ENCODE measurements at places on chromosomes 1 and 21.
A peak's percentile ranks its signal among the peaks of the same experiment; 100 is the strongest.

GRCh38 chr1:18322368-18323032 lies 158.2 kb upstream of the KLHDC7A start:
- DNase-seq, result no peak

GRCh38 chr21:39029900-39030884 lies 153.1 kb downstream of the PSMG1 start:
- DNase-seq, result peak; percentile 33

DNA sequence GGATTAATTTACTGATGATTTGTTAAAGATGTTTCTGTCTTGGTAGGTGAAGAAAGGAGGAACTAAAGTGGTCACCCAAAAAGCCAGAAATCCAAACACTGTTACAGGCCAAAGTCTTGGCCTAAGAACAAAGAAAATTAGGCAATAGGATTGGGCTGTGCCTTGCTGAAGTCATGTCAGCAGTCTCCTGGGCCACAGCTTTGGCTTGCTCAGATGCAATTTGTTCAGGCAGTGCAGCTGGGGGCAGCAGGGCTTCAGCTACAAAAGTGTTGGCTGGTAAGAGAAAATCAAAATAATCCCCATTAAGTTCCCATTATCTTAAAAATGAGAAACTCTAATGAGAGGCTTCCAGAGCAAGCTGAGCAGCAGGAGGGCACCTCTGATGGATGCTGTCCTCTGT lies 14.0 kb upstream of the RAP1A start:
- peak; percentile 21 for DNase-seq

- DNase-seq, result no peak
Observed at GRCh38 chr1:151858886-151859665, 5.6 kb upstream of the THEM5 start.

GRCh38 chr1:183163316-183163715 lies 22.7 kb upstream of the LAMC2 start:
- DNase-seq, result no peak

- no peak for DNase-seq
Observed at GRCh38 chr21:15788847-15789523, 59.2 kb downstream of the USP25 start.

- DNase-seq, result no peak
Observed at GRCh38 chr21:42384989-42385388, 10.9 kb downstream of the TMPRSS3 start.

DNA sequence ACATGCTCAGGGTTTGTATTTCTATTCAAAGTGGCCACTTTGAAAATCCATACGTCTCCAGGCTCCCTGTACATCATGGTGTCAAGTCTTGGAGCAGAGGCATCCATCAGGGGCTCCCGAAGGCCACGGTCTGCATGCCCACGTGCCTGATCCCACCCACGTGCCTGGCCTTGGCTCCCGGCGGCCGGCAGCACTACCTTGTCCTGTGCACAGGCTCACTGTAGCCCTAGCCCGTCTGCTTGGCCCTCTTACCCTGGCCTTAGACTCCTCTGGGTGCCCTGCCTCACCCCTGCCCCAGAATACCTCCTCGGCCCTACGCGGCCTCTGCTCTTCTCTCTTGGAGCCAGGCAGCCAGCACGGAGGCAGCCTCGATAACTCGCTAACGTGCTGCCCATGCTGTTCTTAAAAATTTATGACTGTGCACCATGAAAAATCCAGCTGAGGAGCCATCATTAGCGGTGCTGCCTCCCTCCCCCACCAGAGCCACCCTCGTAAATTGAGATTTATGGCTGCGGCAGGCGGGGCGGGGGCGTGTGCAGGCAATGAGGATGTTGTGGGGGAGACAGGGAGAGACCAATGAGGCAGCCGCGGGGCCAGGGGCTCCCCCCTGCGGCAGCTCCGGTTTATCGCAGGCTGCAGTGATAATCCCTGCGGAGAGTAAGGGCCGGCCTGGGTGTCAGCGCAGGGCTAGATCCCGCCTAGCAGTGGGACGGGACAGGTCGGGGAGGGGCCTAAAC lies 24.6 kb downstream of the DMAP1 start:
- DNase-seq, result peak; percentile 77

DNA sequence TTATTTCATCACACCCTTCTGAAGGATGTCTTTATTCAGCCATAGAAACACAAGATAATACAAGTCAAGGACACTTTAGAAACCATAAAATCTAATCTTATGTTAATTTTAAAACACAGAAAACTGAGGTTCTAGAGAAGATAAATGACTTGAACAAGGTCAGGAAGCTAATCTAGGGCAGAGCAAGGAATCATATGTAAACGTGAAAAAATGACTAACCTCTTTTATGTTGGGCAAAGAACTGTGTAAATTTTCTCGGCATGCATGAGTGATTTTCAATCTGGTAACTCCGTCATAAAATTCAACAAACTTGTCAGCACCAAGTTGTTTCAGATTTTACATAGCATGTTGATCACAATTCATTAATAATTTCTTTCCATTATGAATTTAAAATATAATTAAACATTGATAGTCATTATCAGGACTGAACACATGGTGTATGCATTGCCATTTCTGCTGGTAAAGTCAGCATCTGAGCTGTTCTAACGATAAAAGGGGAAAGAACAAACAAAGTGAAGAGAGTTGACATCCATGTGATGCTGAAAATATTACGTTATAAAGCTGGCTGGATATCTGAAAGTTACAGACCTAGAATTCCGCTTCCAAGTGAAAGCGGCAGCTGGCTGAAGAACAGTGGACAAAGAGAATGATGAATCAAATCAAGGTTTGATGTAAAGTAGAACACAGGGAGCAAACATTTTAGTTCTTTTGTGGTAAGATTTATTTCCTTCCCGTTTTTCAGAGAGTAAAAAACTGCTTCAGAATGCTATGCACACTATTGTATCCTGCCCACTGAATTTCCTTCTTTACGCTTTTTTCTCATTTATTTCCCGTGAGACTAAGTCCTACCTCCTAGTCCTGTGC lies 1037.4 kb upstream of the TMPRSS15 start:
- DNase-seq, result no peak

DNA sequence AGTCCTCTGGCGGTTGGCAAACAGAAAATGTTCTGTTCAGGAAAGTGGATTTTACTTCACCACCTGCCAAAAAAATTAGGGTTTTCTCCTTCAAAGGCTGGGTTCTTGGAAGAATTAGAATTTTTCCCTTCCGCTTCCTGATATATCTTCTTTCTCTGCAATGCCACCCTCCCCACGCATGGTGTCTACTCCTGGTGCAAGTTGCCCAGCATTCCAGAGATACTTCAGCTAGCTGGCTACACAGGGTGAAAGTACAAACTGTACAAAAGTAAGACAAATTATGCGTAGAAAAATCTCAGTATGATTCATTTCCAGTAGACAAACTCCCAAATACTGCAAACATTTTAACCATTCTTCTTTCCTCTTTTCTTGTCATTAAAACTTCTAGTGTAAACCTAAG lies 430.1 kb upstream of the ESRRG start:
- no peak for DNase-seq

DNA sequence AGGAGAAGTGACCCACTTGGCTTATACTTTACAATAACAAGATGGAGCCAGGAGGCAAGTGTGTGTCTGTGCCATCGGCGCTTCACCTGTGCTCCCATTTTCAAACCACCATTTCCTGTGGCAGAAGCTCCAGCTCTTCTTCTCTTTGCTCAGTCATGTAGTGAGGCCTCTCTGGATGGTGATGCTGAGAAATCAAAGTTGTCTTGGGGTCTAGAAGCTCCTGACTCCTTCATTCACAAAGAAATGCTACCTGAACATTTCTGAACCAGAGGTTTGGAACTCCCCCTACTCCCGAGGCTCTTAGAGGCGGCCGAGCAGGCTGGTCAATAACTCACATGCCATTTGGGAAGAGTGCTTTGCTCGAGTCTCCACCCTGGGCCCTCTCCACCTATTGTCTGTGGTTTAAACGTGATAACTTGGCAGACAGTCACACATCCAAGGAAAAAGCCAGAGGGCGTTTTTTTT lies 18.0 kb downstream of the SLAMF1 start:
- no peak for DNase-seq

DNA sequence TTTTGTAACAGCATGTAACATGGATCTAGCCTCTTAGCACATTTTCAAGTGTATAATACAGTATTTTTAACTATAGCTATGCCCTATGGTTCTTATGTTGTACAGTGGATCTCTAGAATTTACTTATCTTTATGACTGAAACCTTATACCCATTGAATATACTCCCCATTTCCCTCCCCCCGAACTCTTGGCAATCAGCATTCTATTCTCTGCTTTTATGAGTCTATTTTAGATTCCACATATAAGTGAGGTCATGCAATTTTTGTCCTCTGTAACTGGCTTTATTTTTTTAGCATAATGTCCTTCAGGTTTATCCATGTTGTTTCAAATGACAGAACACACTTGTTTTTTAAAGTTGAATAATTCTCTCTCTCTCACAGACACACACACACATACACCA lies 3.1 kb upstream of the GBP6 start:
- DNase-seq, result no peak

DNA sequence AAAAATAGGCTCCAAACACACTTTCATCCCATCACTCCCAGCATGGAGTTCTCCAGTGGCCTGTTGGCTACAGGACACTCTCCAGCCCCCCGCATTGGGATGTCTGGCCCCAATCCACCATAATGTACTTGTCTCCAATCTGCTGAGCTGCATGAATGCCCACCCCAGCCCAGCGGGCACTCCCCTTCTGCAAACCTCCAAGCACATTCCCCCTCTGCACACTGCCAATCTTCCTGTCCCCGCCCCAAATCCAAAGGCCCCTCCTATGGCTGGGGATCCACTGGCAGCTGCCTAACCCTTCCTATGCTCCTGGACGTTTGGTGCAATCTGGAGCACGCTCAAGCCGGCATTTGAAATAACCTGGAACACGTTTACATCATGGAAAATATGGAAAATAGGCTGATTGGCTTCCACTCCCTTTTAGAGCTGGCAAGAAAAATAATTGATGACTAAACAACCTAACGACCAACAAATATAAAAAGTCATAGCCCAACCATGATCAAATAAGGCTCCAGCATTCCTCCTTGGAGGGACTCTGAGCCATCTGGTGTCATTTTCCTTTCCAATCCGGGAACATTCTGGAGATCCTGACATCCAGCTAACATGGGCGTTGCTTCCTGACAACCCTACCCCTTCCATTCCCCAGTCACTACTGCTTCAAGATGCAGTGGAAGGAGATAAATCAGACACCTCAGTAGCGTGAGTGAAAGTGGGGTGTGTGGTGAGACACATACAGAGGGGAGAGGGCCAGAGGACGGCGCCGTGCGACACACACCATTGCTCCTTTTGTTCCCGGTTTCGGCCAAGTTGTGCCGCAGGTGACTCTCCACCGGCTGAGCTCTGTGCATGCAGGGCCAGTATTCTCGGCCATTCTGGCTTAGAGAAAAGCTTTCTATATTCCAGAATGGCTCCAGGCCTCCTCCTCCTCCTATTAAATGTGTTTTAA lies 41.6 kb downstream of the PDE9A start:
- no peak for DNase-seq

DNA sequence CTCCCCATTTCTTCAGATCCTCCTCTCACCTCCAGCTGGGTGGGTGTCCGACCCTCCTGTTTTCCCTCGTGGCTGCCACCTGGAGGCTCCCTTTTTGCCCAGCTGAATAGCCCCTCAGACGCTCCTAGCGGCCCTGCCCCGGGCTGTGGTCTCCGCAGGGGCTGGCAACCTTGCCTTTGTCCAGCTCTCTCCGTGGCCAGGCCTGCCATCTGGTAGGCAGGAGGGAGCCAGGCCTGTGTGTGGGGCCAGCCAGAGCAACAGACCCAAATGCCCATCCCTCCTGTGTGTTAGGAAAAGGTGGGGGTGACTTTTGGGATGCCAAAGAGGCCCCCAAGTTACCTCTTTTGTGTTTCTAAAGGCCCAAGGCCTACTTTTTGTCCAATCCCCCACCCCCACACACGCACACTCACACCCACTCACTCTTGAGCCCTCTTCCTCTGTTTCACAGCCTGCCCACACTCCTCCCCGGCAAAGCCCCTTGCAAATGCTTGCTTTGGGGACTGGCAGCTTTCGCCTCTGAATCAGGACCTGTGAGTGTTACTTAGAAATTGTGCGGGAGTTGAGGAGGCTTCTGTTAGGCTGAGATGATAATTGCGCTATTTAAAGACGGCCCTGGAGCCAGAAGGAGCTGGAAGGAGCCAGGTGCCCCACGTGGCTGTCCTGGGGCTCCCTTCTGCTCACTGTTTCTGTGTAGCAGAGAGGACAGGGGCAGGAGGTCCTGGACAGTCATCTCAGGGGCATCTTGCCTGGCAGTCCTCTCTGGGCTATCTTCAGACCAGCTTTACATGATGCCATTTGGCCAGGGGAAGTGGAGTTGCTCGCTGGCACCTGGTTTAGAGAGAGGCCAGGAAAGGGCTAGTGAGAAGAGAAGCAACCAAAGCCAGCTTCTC lies 9.1 kb downstream of the PPFIA4 start:
- peak; percentile 56 for DNase-seq

DNA sequence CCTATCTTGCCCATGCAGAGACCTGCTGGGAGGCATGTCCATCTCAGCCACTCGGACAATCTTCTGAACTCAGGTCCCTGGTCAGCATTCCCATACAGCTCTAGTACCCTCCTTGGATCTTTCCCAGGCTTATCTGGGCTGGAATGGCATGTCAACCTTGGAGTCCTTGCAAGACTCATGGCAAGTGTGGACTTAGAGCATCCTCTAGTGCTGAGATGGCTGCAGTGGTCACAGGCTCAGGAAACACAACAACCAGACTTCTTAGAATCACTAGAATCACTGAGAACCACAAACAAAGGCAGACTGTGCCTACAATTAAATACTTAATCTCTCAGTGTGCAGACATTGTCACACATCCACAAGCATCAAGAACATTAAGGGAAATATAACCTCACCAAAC lies 73.1 kb upstream of the TSHB start:
- DNase-seq, result no peak

DNA sequence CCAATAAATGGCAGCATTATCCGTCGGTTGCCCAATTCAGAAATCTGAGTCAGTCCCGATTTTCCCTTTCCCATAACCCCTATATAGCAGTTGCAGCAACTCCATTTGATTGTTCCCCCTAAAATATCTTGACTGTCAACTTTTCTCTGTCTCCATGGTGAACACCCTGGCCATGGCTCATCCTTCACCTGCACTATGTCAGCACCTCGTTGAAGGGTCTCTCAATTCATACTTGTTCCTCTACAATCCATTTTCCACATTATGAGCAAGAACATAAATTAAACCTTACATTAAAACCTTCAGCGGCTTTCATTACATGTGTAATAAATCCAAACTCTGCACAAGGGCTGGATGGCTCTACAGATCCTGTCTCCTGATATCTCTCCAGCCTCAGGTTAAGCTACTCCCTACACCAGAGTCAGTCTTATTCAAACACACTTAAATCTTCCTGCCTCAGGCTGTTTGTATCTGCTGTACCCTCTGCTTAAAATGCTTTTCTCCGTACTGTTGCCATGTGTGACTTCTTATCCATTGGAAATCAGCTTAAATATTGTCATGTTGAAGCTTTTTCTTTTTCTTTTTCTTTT lies 87.3 kb downstream of the BACH1 start:
- no peak for DNase-seq

DNA sequence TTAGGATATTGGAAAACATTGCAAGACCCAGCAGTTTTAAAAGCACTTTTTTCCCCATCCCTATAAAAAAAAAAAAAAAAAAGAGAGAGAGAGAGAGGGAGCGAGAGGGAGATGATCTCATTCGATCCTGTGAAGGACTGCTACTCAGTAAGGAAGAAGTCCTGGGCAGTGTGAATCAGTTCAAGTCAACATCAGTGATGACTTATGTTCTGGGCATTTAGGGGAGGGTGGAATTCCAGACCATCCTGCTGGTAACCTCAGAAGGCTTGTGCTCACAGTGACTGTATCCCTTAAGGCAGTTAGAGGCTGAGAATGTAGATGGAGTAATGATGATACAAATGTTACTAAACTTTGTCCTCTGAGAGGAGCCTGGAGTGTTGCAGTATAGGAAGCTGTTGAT lies 151.4 kb downstream of the TGFB2 start:
- no peak for DNase-seq
